Right lobe of liver (tissue), 6 donors: ENCODE measurements at places on chromosomes 16 and 17.

DNA sequence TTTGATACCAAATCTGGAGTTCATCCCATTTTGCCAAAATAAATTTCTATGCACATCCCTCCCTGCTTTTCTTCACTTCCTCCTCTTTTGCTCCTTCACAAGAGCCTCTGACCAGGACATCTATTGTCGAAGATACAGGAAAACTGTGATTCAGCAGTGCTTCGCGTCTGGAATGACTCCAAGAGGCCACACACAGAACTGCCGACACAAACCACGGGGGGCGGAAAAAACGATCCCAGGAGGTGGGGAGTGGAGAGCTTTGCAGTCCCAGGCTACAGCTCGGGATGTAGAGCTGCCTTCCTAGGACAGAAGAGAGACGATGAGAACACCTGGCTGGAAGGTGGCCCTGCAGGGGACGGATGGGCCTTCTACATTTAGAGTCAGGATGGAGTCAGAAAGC lies 102.8 kb downstream of the XYLT1 start:
- DNase-seq: peak; percentile 29
- no peaks in the 10 kb centered on the region for H3K27me3 ChIP-seq
- no peaks in the 10 kb centered on the region for H3K4me1 ChIP-seq
- no peak overlapping the region for H3K4me3 ChIP-seq

GRCh38 chr17:60862482-60862881 lies 184.8 kb downstream of the BCAS3 start:
- no peak overlapping the region for H3K27ac ChIP-seq
- no peaks in the 10 kb centered on the region for H3K27me3 ChIP-seq
- DNase-seq: no peak
- H3K4me1 ChIP-seq: no peaks in the 10 kb centered on the region
- H3K36me3 ChIP-seq: no peaks in the 10 kb centered on the region

DNA sequence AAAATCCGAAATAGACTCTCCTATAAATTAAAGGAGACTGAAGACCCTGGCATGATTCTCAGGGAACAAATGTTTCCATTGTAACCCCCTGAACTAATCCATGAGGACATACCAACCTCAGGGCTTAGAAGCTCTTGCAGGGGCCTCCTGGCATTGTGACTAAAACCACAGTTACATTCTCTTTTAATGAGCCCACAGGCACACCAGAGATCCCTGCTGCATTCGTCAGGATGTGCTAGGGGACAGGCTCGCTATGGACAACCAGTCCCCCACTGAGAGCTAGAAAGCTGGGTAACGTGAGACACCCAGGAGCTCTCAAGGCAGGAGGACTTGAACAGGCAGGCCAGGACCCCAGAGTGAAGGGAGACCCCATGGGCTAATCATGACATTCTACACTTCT lies 140.6 kb upstream of the TNRC6C start:
- no peaks in the 10 kb centered on the region for H3K4me1 ChIP-seq
- H3K4me3 ChIP-seq: no peak overlapping the region

DNA sequence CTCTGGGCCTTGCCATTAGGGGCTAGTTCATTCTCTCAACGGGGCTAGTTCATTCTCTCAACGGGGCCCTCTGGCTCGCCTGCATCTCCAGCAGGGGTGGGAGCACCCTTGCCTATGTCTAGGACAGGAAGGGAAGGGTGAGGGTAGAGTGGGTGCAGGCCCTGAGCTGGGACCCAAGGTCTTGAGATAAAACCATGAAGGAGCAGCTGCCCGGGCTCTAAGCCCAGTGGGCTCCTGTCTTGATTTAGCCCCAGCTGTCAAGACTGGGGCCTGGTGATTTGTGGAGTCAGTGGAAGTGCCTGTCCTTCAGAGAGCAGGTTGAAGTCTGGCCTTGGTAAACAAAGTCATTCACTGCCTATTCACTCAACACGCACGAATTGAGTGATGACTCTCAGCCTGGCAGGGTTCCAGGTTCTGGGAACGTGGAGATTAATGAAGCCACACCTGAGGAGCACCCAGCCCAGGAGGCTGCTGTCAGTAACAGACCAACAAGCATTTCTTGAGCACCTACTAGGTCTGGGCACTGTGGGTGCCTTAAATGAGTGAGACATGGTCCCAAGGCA lies 35.4 kb downstream of the WNT3 start:
- peak; percentile 47 for DNase-seq
- H3K27ac ChIP-seq: no peak overlapping the region
- H3K4me1 ChIP-seq: no peaks in the 10 kb centered on the region
- no peaks in the 10 kb centered on the region for H3K36me3 ChIP-seq

- H3K36me3 ChIP-seq: no peaks in the 10 kb centered on the region
- peaks cover 4% of the 10 kb centered on the region for H3K4me1 ChIP-seq
- DNase-seq: no peak
- no peak overlapping the region for H3K27ac ChIP-seq
- no peak overlapping the region for H3K4me3 ChIP-seq
Measured at GRCh38 chr17:69450918-69451317, 36.4 kb downstream of the MAP2K6 start.

DNA sequence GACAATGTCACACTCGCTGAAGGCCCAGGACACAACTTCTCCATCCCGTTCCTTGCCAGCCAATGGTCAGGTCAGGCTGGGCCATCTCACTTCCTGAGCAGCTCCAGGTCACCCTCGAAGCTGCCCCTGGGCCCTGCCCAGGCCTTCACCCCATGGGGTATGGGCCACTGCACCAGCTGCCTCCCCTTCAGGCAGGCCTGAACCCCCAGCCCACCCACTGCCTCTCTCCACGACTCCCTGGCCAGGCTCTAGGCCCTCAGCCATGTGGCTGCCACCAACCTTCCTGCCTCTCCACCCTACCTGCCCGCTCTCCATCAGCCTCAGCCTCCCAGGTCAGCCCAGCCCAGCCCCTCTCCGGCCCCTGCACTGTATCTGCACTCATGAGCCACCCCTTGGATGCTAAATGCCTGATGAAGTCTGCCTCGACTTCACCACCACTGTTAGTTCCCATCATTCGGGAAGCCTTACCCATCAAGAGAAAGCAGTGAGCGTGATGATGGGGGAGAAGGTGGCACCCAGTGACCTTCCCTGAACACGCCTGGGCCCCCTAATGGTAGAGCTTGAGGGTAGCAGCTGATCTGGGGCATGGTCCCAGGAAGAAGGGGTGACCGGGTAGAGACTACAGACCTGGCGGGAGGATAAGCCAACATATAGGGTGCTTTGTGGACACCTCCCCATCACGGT lies 30.9 kb upstream of the C16orf95 start:
- H3K27me3 ChIP-seq: no peaks in the 10 kb centered on the region
- no peak overlapping the region for H3K4me3 ChIP-seq
- no peaks in the 10 kb centered on the region for H3K4me1 ChIP-seq
- no peak for DNase-seq
- H3K36me3 ChIP-seq: peaks cover 2% of the 10 kb centered on the region
- no peak overlapping the region for H3K27ac ChIP-seq

DNA sequence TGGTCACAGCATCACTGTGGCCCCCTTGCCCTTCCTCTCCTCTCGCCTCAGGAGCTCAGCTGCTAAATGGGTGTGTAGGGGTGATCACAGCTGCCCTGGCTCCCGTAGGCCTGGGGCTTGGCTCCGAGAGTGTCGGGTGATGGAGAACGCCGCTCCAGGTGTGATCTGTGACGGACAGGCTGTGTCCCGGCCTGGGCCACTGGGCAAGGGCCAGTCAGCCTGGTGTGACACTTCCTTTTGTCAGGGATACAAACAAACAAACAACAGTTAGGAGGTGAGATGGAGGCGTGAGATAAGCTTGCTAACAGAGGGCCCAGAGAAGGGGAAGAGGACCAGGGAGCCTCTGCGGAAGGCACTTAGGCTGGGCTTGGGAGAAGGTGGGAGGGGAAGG lies 2.0 kb downstream of the ADGRG1 start:
- H3K4me1 ChIP-seq: peaks cover 6% of the 10 kb centered on the region
- no peaks in the 10 kb centered on the region for H3K27me3 ChIP-seq
- H3K27ac ChIP-seq: no peak overlapping the region
- no peak for DNase-seq
- H3K4me3 ChIP-seq: no peak overlapping the region

DNA sequence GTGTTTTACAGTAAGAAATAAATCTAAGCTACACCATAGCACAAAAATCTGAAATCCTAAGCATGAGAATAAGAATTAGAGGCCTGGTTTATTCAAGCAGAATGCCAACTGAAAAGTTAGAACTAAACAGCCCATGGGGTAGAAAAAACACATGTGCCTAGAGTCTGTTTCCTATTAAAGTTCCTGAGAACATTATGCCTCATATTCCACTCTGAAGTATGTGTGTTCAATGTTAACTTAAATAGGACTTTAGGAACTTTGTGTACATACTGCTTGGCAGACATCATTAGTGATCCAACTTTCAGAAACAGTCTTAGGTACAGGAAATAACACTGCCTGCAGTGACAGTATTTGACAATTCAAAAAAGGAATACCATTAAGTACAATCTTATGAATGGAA lies 18.2 kb downstream of the HEATR6 start:
- H3K27ac ChIP-seq: no peak overlapping the region
- no peaks in the 10 kb centered on the region for H3K4me1 ChIP-seq
- H3K36me3 ChIP-seq: no peaks in the 10 kb centered on the region
- DNase-seq: no peak
- H3K4me3 ChIP-seq: no peak overlapping the region

DNA sequence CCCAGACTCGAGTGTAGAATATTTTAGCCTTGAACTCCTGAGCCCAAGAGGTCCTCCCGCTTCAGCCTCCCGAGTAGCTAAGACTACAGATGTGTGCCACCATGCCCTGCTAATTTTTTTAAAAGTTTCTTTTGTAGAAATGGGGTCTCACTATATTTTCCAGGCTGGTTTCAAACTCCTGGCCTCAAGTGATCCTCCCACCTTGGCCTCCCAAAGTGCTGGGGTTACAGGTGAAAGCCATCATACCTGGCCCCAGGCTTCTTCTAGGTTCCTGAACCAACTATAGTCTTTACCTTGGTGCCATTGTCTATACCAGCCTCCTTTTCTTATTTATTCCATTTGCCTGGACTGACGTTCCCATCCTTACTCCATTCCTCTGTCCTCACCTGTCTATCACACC lies 17.1 kb upstream of the PRKAR1A start:
- H3K36me3 ChIP-seq: no peaks in the 10 kb centered on the region
- no peak overlapping the region for H3K4me3 ChIP-seq
- H3K27me3 ChIP-seq: no peaks in the 10 kb centered on the region

GRCh38 chr16:17072104-17072503 lies 398.7 kb downstream of the XYLT1 start:
- H3K4me3 ChIP-seq: no peak overlapping the region
- no peak overlapping the region for H3K27ac ChIP-seq
- no peaks in the 10 kb centered on the region for H3K4me1 ChIP-seq
- DNase-seq: no peak
- no peaks in the 10 kb centered on the region for H3K36me3 ChIP-seq
- no peaks in the 10 kb centered on the region for H3K27me3 ChIP-seq

DNA sequence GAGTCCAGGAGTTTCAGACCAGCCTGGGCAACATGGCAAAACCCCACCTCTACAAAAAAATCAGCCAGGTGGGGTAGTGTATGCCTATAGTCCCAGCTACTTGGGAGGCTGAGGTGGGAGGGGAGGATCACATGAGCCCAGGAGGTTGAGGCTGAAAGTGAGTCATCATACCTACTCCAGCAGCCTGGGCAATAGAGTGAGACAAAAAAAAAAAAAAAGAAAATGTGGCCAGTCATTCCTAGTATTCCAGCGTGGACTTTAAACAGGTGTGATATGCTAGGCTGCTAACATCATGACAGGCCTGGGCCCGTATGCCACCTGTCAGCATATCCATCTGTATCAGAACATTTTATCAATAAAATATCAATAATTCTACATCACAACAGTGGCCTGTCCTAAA lies 143.3 kb downstream of the AATF start:
- H3K4me3 ChIP-seq: no peak overlapping the region
- DNase-seq: no peak
- no peaks in the 10 kb centered on the region for H3K4me1 ChIP-seq
- no peaks in the 10 kb centered on the region for H3K27me3 ChIP-seq
- peaks cover 68% of the 10 kb centered on the region for H3K36me3 ChIP-seq

DNA sequence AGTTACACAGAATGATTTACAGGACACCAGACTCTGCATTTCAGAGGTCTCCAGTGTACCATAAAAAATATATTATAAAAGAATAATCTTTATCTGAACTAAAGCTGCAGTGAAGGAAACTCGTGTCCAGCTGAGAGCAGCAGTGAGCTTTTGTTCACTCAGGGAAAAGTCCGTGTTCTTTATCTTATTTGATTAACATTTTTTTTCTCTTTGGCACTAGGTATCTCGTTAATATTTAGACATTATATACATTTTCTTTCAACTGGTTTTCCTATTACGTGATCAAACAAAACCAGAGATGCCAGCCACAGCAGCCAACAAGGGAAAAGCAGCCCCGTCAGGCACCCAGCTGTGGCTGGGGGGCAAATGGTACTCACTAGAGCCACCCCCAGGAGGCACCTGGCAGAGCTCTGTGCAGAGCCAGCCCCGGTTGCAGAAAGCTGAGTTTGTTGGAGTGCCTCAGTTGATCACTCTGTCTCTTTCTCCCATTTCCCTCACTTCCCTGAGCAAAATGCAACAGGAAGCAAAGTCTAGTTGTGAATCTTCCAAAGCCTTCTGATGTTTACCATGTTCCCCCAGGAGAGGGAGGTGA lies 1.1 kb upstream of the HS3ST4 start:
- peaks cover 10% of the 10 kb centered on the region for H3K27me3 ChIP-seq
- H3K36me3 ChIP-seq: no peaks in the 10 kb centered on the region
- H3K4me1 ChIP-seq: no peaks in the 10 kb centered on the region

- no peak overlapping the region for H3K4me3 ChIP-seq
- no peaks in the 10 kb centered on the region for H3K36me3 ChIP-seq
- H3K27me3 ChIP-seq: no peaks in the 10 kb centered on the region
- H3K4me1 ChIP-seq: no peaks in the 10 kb centered on the region
Measured at GRCh38 chr16:64265756-64266155, 856.1 kb downstream of the CDH11 start.

DNA sequence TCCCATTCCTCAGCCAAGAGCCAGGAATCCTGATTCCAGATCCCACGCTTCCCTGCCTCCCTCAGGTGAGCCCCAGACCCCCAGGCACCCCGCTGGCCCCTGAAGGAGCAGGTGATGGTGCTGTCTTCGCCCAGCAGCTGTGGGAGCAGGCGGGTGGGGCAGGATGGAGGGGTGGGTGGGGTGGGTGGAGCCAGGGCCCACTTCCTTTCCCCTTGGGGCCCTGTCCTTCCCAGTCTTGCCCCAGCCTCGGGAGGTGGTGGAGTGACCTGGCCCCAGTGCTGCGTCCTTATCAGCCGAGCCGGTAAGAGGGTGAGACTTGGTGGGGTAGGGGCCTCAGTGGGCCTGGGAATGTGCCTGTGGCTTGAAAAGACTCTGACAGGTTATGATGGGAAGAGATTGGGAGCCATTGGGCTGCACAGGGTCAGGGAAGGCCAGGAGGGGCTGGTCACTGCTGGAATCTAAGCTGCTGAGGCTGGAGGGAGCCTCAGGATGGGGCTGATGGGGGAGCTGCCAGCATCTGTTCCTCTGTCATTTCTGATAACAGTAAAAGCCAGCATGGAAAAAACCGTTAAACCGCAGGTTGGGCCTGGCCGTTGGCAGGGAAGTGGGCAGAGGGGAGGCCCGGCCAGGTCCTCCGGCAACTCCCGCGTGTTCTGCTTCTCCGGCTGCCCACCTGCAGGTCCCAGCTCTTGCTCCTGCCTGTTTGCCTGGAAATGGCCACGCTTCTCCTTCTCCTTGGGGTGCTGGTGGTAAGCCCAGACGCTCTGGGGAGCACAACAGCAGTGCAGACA lies at the start of gene SPN:
SPN (plus strand) TSS at position 232 of the 791 bp plus-strand sequence; CDS start at position 714, 482 bp downstream.
- H3K4me1 ChIP-seq: no peaks in the 10 kb centered on the region
- H3K36me3 ChIP-seq: no peaks in the 10 kb centered on the region
- no peak within 1 kb of the TSS for H3K27ac ChIP-seq
